ENCODE measurements at places on chromosomes 1 and 21.

DNA sequence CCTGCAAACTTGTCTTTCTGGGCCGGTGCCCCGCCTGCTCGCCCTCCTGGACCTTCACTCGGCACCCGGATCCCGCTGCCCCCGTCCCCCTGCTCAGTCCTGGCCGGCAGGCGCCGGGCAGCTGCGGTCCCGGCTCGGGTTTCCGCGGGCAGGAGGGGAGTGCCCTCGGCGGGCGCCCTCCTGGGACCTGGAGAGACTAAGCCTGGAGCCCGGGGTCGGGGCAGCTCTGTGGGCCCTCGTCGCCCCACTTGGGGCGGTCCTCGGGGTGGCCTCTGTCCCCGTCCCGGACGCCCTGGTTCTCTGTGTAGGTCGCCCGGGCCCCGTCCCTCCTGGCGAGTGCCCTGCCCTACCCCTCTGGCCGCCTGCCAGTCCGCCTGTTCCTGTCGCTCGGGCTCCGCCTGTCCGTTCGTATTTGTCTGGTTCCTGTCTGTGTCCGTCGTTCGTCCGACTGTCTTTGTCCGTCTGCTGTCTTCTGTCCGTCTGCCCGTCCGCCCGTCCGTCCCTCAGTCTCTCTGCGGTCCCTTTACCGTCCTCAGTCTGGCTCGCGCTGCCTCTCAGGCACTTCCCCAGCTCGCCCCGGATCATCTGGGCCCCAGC is 490 bp downstream of the SERINC2 start:
- peak; percentile 55 for DNase-seq

DNA sequence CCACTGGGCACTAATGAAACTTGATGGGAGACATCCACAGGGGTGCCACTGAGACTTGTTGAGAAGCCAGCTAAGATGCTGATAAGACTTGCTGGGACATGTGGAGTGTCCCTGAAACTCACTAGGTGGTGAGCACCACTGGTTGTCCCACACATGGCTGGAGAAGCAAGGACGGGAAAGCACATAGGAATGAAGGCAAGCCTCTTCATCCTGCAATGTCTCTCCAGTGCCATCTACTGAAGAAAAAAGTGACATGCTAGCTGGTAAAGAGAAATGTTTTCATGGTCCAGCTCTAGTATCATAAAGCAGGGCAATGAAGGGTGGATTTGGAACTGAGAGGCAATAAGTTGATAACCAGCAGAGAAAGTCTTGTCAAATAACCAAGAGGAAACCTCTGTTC is 283.0 kb downstream of the PAPPA2 start:
- no peak for DNase-seq

DNA sequence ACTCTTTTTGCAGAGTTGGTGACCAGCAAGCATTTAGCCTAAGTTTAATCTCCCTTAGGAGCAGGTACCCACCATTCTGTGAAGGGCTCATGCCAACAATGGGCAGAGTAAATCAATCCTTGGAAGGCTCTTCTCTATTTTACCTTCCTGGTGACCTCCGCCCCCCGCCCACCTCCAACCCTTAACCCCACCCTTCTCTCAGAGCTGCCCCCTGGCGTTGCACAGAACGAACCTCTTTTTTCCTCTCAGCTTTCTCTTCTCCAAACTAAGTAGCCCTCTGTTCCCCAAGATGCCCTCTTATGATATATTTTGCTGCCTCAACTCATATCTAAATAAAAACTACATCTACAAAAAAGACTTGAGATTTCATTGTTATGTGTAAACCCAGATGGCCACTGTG is 186.8 kb downstream of the SEC16B start:
- DNase-seq, result peak; percentile 56

DNA sequence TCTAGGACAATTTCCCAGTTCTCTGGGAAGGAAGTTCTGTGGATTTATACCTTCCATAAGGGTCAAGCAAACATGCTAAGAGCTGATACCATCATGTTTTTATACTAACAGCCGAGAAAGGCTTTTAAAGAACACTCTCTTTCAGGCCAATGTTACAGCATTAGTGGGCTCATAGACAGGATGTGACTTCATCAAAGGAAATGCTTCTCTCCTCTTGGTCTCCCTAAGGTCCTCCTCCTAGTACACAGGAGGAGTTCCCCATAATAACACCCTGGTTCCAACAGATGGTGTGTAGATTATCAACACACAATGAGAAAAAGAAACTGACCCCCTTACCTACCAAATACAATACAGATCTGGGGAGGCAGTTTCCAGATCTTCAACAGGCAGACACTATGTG is 26.7 kb upstream of the GLIS1 start:
- DNase-seq, result no peak

DNA sequence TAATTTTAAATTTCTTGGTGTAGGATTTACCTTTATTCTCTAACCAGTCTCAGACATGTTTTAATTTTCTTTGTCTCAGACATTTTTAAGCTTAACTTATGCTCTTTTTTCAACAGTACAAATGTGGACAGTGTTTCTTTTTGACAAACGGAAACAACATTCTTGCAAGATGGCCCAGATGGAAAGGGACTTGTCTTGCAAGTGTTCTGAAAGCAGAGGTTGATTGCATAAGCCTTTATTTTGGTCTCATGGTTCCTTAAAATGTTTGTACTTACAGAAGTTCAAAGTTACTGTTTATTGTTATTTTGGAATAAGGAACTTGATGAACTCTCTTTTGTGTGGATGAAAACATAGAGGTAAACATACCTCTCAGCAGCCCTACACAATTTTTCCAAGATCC is 22.9 kb downstream of the SMAP2 start:
- no peak for DNase-seq

GRCh38 chr1:159943908-159944622 is 1.3 kb downstream of the IGSF9 start:
- DNase-seq, result no peak

DNA sequence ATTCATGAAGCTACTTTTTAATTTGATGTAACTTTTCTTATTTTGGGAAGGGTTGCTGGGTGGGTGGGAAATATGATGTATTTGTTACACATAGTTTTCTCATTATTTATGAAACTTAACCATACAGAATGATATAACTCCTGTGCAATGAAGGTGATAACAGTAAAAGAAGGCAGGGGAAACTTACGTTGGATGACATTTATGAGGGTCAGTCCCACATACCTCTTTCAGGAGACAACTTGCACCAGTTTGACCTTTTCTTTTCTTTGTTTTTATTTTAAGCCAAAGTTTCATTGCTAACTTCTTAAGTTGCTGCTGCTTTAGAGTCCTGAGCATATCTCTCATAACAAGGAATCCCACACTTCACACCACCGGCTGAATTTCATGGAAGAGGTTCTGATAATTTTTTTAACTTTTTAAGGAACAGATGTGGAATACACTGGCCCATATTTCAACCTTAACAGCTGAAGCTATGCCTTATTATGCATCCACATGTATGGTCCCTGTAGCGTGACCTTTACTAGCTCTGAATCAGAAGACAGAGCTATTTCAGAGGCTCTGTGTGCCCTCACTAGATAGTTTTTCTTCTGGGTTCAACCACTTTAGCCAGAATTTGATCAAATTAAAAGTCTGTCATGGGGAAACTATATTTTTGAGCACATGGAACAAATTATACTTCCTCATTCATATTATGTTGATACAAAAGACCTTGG is 28.0 kb upstream of the KIAA1614 start:
- DNase-seq, result no peak

GRCh38 chr1:229271448-229272159 is 693 bp downstream of the RAB4A start:
- no peak for DNase-seq

DNA sequence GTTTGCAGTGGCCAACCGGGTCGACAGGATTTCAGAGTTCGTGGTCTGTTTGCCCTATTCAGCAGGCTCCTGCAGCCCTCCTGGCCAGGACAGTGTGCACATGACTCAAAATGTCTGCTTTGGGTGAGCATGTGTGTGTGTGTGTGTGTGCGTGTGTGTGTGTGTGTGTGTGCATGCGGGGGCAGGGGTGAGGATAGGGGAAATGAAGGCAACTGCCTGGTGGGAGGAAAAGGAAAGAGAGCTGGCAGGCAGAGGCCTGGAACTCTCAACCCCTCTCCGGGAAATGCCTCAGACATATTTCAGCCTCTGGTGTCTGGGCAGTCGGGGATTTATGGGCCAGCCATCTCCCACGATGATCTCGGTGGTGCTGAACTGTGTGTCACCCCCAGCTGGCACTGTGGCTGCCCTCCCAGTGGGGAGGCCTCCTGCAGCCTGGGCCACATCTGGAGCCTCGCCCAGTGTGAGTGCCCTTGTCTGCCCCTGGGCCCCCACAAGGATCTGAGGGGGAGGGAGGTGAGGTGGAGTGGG is 15.2 kb downstream of the CDCP2 start:
- DNase-seq, result no peak

GRCh38 chr1:211680752-211681327 is 5.4 kb upstream of the NEK2 start:
- peak; percentile 46 for DNase-seq

DNA sequence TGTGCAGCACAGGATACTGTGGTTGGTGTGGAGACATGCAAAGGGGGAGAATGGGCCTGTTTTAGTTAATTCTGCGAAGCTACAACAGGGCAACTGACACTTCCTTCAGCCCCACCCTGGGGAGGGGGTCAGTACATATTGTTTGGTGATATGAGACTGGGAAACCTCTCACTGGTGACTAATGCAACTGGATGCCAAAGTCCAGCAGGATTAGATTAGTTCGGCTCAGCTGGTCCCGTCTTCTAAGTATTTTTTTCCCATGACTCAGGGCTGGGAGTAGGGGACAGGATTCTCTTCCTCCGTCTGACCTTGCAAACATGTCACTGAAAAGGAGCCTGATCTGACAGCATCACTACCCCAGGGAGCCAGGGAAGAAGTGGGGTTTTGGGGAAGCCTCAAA is 43.0 kb downstream of the PLXNA2 start:
- no peak for DNase-seq

- DNase-seq, result no peak
Measured at GRCh38 chr1:221620437-221621384, 121.2 kb downstream of the DUSP10 start.

- DNase-seq, result no peak
Measured at GRCh38 chr1:206609229-206609991, 2.9 kb downstream of the EIF2D start.
